Myocyte (in vitro differentiated cells): ENCODE measurements at places on chromosomes 13 and 19.

- peak; percentile 23 for DNase-seq
Measured at GRCh38 chr13:67148161-67148571, 82.0 kb downstream of the PCDH9 start.

- DNase-seq, result no peak
Measured at GRCh38 chr19:39845172-39845571, 1.0 kb downstream of the FBL start.

DNA sequence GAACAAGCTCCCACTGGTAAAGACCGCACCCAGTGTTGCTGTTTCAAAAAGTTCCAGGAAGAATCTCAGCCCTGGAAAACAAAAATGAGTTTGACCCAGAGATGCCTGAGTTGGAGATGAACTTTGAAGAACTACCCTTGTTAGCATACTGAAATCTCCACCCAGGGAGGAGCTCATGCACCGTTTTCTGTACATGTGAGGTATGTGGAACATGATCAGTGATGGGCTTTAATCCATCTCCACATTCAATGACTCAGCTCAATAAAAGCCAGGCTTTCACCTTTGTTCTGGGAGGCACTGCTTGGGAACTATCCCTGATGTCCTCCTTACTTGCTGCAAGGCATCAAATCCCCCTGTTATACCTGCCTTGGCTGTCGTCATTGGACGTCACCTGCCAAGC is 279.9 kb downstream of the UQCRFS1 start:
- no peak for DNase-seq

DNA sequence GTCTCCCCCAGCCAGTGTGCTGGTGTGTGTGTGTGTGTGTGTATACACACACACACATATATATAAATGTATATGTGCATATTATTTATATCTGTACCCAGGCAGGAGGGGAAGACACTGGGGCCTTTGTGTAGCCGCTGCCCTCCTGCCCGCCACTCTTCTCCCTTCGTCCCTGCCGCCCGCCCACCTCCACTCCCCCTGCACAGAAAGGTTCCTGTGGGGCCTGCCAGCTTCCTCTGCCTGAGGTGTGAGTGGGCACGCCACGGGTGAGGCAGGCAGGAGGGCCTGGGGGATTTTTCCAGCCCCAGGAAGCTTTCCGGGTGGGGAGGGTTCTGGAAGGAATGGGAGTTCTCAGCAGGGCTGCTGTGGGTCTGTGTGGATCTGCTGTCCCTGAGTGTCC is 6.9 kb downstream of the IRF2BP1 start:
- no peak for DNase-seq

- peak; percentile 59 for DNase-seq
Measured at GRCh38 chr13:110005563-110005962, 219.2 kb upstream of the IRS2 start.

DNA sequence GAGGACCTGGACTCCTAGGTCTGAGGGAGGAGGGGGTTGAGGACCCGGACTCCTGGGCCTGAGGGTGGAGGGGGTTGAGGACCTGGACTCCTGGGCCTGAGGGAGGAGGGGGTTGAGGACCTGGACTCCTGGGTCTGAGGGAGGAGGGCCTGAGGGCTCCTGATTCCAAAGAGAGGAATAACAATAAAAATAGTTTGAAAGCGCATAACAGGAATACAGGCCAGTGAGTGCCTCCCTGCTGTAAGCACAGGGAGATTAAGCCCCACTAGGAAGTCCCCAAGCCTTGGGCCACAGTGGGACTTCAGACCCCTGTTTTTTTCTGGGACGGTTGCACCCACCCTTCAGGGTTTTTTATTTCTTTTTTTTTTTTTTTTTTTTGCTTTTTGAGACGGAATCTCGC is 1.2 kb upstream of the SBK2 start:
- no peak for DNase-seq

DNA sequence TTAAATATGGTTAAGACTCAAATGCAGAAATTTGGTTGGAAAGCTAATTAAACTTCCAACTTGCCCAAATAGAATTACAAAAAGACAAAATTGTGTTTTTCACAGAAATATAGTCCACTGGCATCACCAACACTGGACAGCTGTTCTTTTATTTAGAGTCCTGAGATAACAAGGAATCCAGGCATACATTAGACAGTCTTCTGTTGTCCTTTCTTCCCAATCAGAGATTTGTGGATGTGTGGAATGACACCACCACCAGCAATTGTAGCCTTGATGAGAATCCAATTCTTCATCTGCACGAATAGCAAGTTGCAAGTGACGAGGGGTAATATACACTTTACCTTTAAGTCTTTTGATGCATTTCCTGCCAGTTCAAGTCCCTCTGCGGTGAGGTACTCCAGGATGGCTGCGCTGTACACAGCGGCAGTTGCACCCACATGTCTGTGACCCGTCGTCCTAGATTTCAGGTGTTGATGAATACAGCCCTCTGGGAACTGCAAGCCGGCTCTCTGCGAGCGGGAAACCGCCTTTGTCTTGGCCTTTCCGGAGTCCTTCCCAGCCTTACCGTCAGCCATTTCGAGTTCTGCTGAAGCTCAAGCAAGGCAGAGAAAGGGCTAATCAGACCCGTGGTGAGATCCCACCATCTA is 14.7 kb downstream of the UBAC2 start:
- no peak for DNase-seq

- peak; percentile 55 for DNase-seq
Measured at GRCh38 chr13:42272115-42272803, at the start of gene AKAP11. AKAP11 (plus strand) TSS chr13:42272152; CDS start chr13:42286349, 14,197 bp downstream.

DNA sequence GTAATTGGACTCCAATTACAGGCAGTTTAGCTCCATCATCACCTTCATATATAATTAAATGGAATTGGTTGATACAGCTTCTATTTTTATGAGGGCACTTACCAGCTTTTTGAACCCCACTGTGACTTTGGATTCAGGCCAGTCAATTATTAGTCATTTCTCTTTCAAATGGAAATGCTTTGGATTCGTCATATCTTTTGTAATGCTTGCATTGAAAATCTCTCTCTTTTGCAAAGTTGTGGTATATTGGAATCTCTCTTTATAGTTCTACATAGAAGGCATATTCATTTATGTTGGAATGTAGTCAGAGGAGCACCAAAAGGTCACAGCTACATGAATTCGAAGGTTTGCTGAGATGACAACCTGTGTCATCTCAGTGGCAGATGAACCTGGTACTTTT is 1074.3 kb upstream of the SLC10A2 start:
- no peak for DNase-seq

DNA sequence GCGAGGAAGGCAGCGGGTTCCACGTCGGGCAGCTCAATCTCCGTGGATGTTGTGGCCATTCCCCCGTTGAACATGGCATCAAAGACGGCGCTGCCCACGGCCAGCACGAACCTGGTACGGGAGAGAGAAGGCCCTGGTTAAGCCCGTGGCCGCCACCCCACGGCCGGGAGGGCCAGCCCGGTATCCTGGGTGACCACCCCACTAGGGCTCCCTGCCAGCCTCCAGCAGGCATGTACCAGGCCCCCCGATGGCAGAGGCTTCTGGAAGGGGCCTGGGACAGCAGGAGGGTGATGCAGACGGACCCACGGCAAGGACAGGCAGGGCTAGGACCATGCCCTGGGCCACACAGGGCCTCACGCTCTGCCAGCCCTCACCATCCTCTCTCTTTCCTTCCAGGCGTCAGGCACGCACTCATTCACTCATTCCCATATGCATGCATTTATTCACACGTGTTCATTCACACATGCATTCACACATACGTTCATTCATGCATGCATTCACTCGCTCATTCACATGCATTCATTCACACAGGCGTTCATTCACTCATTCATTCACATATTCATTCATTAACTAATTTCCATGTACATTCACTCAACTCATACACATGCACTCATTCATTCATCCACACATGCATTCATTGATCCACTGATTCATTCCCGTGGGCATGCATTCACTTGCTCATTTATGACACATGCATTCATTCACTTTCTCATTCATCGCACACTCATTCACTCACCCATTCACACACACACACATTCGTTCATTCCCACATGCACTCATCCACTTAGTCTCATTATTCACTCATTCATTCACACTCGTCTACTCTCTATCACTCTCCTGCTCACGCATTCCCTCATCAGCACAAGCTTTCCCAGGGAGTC is 17.9 kb downstream of the BTBD2 start:
- DNase-seq, result no peak

GRCh38 chr13:50322006-50322405 is 306.8 kb downstream of the KCNRG start:
- DNase-seq, result no peak

GRCh38 chr13:93975242-93975641 is 504.2 kb downstream of the DCT start:
- DNase-seq, result no peak

- DNase-seq, result peak; percentile 42
Measured at GRCh38 chr13:20332361-20333096, 100.4 kb upstream of the GJB6 start.

DNA sequence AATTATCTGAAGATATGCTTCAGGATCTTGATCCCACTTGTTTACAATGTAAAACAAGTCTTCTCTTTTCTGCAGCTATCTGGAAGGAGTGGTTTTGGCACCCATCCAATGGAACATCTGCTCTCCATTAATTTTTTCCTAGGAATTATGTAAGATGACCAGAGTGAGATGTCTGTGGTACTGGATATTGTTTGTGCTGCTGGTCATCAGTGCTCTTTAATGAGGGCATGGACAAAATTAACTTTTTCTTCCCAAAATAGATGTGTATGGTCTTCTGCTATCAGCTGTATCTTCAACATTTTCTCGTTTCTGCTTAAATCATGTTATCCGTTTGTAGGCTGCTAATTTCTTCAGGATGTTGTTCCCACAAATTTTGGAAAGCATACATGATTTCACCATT is 415.4 kb upstream of the KLHL1 start:
- peak; percentile 1 for DNase-seq

DNA sequence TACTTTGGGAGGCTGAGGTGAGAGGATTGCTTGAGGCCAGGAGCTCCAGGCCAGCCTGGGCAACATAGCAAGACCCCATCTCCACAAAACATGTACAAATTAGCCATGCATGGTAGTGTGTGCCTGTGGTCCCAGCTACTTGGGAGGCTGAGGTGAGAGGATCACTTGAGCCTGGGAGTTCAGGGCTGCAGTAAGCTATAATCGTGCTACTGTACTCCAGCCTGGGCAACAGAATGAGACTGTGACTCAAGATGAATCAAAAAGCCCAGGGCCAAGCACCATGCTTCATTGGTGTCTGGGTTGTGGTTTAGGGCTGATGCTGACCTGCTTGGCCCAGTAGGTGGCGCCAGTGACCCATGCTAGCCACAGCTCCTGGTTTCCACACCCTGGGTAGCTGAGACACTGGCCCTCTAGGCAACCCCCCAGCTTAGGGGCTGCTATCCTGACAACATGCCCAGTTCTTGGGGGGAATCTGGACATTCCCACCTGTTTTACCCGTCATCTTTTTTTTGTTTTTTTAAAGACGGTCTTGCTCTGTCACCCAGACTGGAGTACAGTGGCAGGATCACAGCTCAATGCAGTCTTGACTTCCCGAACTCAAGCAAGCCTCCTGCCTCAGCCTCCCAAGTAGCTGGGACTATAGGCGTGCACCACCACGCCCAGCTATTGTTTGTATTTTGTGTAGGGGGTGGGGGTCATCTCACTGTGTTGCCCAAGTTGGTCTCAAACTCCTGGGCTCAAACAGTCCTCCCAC is 5.5 kb downstream of the CCDC124 start:
- DNase-seq, result peak; percentile 83

DNA sequence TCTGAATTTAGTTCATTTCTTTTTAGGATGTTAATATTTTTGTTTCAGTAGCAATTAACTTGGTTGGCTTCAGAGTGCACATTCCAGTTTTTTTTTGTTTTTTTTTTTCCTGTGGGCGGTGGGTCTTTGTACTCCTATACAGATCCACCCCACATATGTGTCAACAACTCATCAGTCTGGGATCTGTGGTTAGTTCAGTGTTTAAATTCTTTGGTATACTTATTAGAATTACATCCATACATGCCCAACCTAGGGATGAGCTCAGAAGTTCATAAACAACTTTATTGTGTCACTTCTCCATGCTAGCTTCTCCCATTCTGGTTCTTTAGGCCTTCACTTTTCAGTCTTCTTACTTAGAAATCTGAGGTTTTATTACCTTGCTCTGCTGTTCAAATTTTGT is 50.9 kb downstream of the PCCA start:
- DNase-seq, result no peak

GRCh38 chr19:13861392-13861713 is 15.6 kb upstream of the NANOS3 start:
- no peak for DNase-seq

DNA sequence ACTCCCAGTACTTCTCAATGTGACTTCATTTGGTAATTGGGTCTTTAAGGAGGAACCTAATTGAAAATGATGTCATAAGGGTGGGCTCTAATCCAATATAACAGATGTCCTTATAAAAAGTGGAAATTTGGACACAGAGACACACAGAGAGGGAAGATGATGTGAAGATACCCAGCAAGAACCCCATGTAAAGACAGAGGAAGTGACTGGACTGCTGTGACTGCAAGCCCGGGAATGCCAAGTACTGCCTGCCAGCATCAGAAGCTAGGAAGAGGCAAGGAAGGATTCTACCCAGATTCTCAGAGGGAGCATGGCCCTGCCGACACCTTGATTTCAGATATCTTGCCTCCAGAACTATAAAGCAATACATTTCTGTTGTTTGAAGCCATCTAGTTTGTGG is 239.3 kb downstream of the KCTD12 start:
- no peak for DNase-seq

DNA sequence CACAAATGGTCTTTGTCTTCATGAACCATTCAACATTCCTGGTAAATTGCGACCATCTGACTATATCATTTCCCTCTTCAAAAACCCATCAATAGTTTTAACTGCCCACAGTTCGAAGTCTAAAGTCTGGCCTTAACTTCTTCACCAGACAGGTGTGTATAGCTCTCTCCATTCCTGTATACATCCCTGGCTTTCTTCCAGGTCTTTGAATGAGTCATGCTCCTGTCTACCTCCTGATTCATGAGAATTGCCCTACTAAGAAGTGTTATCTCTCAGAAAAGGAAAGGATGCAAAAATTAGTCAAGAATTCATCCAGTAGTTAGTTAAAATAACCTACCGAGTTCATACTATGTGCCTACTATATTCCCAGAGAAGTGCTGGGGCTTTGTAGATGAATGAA is 225.0 kb downstream of the TBC1D4 start:
- no peak for DNase-seq

DNA sequence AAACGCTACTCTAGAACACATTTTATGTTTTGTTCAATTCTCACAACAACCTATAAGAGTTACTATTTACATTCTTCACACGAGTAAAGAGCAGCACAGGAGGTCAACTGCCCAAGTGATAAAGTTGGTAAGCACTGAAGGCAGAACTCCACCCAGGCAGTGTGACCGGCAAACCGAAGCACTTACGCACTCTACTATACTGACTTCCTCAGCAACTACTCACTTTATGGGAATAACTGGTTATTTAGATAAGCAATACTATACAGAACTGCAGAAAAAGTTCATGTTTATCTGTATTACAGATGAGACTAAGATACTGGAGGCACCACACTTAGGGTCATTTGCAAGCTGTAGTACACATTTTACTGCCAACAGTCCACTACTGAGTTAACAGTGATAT is 28.8 kb downstream of the FOXO1 start:
- DNase-seq, result no peak

GRCh38 chr19:42121656-42122069 is 10.6 kb downstream of the POU2F2 start:
- no peak for DNase-seq

GRCh38 chr13:52159159-52159982 is at the start of gene NEK3:
NEK3 (minus strand) TSS chr13:52159597; CDS start chr13:52156191, 3,406 bp downstream.
- peak; percentile 77 for DNase-seq
